ENCODE measurements at places on chromosomes 2 and 18.

GRCh38 chr2:84963692-84964405 is 7.1 kb upstream of the KCMF1 start:
- DNase-seq = no peak

GRCh38 chr2:51297488-51297887 is 265.6 kb upstream of the NRXN1 start:
- no peak for DNase-seq

DNA sequence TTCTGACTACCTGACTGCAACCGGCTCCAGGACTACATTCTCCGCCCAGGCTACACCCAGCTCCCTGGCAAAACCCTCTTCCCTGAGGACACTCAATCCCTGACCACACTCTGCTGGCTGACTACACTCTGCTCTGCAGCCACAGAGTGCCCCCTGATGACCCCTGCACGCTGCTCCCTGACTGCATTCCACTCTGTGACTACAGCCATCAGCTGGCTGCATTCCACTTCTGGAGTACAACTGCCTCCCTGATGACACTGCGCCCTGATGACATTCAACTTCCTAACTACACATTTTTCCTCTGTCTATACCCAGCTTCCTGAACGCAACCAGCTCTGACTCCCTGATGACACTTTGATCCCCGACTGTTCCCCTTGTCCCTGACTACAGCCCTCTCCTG is 71.3 kb upstream of the NRXN1 start:
- no peak for DNase-seq

DNA sequence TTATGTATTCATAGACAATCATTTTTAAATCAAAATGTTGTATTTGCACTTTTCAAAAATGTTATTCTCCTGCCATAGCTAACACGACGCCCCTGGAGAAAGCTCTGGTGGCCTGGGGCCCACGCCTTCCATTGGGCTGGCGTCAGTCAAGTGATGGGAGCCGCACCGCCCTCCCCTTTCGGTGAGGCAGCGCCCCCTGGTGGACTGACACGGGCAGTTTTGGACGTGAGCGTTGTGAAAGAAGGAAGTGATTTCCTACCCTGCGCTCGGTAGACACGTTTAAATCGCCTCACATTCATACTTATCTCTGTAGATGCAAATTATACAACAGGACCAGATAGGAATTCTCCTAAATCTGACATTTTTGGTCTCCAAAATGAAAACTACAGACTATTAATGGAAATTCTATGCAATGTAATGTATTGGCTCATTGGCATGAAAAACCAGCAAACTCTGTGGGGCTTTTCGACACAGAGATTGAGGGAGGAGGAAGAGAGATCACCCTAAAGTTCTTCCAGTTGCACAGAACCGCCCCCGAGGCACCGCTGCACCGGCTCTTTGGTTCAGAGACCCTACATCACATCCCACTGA is 326.2 kb upstream of the SOX11 start:
- peak; percentile 2 for DNase-seq

GRCh38 chr2:212548455-212548819 is 9.8 kb upstream of the ERBB4 start:
- no peak for DNase-seq
